ENCODE measurements at places on chromosomes 2 and 18.

DNA sequence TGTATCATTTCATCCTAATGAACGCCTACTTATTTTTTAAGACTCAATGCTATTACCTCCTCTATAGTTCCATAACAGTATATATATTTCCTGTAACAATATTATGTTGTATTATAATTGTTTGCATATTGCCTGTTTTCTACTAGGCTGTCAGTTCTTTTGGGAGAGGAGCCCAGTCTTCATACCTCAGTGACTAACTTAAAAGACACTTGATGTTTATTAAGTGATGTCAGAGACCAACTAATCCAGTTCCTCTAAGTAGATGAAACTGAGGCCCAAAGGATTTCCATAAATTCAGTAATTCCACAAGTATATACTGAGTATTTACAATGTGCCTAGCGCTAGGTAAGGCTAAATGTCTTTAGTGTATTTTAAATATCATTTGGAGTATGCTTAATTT lies 48.9 kb upstream of the AAK1 start:
- DNase-seq = no peak

- DNase-seq = no peak
Observed at GRCh38 chr2:96111823-96112500, 4.4 kb downstream of the ADRA2B start.

DNA sequence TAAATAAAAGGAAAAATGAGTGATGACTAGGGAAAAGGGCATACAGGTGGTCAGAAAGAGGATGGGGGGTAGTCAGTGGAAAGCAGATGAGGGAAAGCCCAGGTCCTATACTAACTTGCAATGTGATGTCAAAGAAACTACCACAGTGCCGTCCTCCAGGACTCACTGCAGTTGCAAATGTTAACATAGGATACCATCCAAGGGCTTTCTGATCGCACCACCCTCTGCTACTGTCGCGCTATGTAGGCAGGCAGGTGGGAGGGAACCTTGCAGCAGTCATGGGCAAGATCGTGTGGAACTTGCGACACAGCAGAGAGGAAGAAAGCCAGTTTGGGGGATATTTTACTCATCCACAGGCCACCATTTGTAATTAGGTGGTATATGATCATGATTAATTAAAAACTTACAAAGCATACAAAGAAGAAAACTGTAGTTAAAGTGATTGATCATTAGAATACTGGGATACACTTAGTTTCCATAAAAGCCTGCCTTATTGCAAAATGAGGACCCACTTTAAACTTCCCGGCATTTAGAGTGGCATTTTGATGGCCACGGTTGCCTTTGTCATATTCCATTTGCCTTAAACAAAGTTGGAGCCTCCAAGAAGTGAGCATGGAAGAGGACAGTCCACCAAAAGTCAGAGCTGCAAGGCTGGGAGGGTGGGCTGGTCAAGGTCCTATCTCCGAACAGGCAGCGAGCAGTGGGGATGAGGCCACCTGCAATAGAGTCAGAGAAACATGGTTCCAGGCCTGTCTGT lies 8.5 kb upstream of the ROCK2 start:
- no peak for DNase-seq

GRCh38 chr2:134712299-134712698 lies 6.5 kb downstream of the TMEM163 start:
- DNase-seq = peak; percentile 55

GRCh38 chr2:178530131-178530530 lies 49.9 kb downstream of the PLEKHA3 start:
- DNase-seq = no peak

- DNase-seq = peak; percentile 6
Observed at GRCh38 chr2:56749152-56749752, 565.5 kb downstream of the CCDC85A start.

DNA sequence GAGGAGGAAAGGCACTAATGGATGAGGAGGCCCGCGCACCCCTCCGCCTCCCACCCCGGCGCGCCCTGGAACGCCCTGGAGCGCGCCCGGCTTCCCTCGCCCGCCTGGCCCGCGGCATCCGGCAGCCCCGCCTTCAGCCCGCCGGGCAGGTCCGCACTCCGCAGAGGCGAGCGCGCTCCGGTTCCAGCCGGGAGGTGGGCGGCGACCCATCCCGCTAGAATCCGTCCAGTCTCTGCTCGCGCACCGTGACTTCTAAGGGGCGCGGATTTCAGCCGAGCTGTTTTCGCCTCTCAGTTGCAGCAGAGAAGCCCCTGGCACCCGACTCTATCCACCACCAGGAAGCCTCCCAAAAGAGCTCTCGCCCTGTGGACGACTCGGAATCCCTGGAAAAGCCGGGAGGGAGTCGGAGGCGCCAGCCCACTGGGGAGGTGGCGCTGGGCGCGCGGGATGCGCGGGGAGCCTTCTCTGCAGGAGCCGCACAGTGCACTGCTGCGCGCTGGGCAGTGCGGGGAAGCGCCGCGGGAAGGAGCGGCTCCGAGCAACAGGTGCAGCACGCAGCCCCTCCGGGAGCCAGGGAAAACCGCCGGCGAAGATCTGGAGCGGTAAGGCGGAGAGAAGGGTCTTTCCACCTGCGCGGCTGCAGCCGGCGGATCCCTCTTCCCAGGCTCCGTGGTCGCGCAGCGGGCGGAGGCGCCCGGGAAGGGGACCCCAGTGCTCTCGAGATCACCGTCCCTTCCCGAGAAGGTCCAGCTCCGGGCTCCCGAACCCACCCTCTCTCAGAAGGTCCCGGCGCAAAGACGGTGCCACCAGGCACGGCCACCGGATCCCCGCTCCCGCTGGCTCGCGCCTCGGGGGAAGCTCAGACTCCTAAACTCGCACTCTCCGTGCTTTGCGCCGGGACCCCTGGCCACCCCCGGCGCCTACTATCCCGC lies at the start of gene GALR1:
GALR1 (plus strand) TSS at position 280 of the 932 bp plus-strand sequence. CDS start 701 bp downstream, outside the sequence.
- DNase-seq = no peak

DNA sequence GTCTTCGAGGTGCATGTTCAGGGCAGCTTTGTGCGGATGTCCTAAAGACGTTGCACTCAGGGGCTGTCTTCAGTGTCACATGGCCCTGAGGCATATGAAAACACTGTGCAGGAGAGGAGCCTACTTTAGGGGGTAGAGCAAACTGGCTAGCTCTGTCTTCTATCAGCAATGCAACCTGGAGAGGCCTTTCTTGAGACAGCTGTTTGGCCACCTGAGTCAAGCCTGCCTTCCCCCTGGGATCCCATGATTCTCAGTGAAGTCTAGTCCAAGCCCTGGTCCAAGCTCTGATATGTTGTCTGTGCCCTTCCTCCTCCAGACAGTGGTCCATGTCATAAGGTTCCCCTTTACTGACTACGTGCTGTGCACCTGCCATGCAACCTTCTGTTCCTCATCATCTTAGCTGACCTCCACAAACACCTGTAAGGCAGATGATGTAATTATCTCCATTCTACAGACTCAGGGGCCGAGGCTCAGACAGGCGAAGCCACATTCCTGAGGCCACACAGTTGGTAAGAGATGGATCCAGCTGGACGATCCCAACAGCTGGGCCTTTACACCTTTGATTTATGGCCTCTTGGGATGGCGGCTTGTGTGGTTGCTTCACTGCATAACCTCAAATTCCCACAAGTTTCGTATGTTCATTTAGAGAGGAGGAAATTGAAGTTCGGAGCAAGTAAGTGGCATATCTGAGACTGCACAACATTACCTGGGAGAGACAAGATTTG lies 109.9 kb downstream of the COPS8 start:
- DNase-seq = no peak

DNA sequence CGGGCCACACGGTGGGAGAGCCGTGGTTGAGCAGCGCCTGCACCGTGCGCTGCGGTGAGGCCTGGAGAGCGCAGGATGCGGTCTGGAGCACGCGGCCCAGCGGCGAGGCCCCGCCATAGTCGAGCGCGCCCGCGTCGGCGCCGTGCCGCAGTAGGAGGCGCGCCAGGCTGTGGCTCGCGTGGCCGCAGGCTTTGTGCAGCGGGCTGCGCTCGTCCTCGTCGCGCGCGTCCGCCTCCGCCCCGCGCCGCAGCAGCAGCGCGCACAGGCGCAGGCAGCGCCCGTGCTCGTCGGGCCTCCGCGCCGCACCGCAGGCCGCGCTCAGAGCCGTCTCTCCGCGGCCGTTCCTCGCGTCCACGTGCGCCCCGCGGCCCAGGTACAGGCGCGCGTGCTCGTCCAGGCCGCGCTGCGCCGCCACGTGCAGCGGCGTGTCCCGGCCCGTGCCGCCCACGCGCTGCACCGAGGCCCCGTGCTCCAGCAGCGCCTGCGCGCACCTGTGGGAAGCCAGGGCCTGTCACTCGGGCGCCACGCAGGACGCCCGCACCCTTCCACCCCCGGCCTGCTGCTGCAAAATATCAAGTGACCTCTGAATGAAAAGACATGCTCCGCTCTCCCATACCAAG lies 46.3 kb upstream of the GBX2 start:
- DNase-seq = no peak

GRCh38 chr18:2824865-2825264 lies 21.9 kb upstream of the EMILIN2 start:
- DNase-seq = no peak

- DNase-seq = no peak
Observed at GRCh38 chr2:174121175-174121574, 127.2 kb downstream of the OLA1 start.

DNA sequence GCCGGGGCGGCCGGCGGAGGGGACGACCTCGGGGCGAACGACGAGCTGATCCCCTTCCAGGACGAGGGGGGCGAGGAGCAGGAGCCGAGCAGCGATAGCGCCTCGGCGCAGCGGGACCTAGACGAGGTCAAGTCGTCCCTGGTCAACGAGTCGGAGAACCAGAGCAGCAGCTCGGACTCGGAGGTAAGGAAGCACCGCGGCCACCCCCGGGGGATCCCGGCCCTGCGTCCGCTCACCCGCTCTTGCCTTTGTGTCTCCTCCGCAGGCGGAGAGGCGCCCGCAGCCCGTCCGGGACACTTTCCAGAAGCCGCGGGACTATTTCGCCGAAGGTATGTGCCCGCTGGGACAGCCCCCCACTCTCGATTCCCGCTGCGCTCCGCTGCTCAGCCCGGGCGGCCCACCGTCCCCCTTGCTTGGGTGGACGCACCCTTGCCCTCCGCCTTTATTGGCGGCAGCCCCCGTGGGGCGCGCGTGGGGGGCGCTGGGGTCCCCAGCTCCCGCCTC lies 611 bp downstream of the TCF7L1 start:
- no peak for DNase-seq

- DNase-seq = no peak
Observed at GRCh38 chr2:60000686-60001085, 552.8 kb downstream of the BCL11A start.

- DNase-seq = no peak
Observed at GRCh38 chr2:3033315-3033714, 344.3 kb downstream of the EIPR1 start.

Data from H54 (cell line).